ENCODE measurements at places on chromosomes 12 and 14.
A peak's percentile ranks its signal among the peaks of the same experiment; 100 is the strongest.

- no peak for DNase-seq
These were observed 211.5 kb upstream of the CPNE8 start for GRCh38 chr12:39116861-39117260.

DNA sequence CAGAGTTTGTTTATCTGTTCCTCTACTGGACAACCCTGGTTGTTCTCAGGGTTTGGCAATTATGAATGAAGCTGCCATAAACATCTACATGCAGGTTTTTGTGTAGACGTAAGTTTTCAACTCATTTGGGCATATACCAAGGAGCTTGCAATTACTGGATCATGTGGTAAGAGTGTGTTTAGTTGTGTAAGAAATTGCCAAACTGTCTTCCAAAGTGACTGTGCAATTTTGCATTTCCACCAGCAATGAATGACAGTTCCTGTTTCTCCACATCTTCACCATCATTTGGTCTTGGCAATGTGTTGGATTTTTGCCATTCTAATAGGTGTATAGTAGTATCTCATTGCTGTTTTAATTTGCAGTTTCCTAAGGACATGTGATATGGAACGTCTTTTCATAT lies 39.8 kb upstream of the FBXO33 start:
- no peak for DNase-seq

DNA sequence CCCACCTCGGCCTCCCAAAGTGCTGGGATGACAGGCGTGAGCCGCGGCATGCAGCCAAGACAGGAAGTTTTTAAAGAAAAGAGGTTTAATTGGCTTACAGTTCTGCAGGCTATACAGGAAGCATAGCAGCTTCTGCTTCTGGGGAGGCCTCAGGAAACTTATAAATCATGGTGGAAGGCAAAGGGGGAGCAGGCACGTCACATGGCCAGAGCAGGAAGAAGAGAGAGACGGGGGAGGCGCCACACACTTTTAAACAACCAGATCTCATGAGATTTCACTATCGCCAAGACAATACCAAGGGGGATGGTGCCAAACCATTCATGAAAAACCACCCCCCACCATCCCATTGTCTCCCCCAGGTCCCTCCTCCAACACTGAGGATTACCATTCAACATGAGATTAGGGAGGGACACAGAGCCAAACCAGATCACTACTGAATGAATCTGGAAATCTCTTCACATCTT lies 14.1 kb downstream of the CCDC63 start:
- peak; percentile 10 for DNase-seq

GRCh38 chr12:16685107-16685506 lies 79.1 kb upstream of the LMO3 start:
- DNase-seq, result no peak

GRCh38 chr14:85907536-85907935 lies 377.6 kb downstream of the FLRT2 start:
- no peak for DNase-seq

GRCh38 chr12:124513297-124513867 lies 54.0 kb downstream of the NCOR2 start:
- no peak for DNase-seq

DNA sequence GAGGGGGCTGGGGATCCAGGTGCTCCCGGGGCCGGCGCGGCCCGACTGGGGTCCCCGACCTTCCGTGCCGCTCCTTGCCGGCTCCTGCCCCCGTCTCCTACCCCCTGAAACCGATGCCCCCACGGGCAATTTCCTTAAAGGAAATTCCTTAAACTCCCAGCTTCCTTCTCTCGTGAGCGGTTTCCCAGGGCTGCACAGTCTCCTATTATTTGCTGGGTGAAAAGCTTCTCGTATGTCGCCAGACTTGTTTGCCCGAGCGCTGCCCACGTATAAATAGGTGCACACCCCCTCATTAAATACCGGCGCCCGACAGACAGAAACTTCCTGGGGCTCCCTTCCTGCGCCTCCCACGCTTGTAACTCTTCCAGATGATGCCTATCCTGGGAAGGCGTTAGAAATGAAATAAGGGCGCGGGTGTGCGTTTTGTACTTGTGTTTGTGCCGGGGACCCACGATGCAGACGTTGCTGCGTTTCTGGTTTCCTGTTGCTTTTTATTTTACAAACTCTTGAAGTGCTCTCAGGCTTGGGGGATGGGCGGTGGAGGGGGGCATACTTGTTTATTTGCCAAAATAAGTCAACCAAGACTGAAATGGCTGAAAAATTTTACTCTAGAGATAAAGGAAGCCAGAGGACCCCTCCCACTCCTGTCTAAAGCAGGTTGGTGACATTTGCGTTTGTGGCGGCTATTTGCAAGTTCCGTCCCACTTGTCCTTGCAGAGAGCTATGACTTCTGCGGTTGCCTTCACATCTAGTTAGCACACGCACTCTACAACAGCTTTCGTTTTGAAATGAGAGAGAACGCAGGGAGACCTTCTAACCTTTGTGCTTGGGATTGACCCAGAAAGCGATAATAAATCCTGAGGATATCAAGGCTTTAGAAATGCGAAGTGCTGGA lies 1.0 kb downstream of the HIP1R start:
- peak; percentile 59 for DNase-seq

Measured in M059J (cell line).